ENCODE measurements at places on chromosomes 5 and 9.

- no peak for DNase-seq
Measured at GRCh38 chr5:146699138-146699537, 179.4 kb downstream of the PPP2R2B start.

- DNase-seq = peak; percentile 12
Measured at GRCh38 chr9:33196736-33197135, 29.6 kb upstream of the B4GALT1 start.

GRCh38 chr9:89319015-89319905 is 960 bp downstream of the SECISBP2 start:
- peak; percentile 53 for DNase-seq

- DNase-seq = no peak
Measured at GRCh38 chr9:114261987-114262386, 60.9 kb upstream of the ORM1 start.

GRCh38 chr5:148963664-148964063 is 99.2 kb downstream of the SH3TC2 start:
- DNase-seq = peak; percentile 18

GRCh38 chr5:54785729-54786591 is 199.4 kb downstream of the ESM1 start:
- DNase-seq = peak; percentile 39

GRCh38 chr5:15702102-15702501 is 202.1 kb downstream of the FBXL7 start:
- peak; percentile 47 for DNase-seq

- peak; percentile 89 for DNase-seq
Measured at GRCh38 chr5:119382169-119382568, 26.4 kb downstream of the TNFAIP8 start.

DNA sequence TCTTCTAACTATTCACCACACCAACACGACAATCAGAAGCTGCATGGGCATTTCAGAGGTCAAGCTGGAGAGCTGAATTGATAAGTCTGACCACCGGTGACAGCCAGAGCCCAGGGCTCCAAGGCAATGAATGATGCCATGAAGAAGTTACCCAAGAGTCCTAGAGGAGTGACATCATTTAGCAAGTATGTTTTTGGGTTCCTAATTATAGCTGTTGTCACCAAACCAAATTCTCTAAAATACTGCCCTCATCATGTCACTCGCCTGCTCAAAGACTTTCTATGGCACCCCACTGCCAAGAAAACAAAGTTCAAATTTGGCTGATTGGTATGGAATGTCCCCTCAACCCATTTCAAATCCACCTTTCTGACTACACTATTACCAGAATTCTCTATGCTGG is 235.1 kb downstream of the SPOCK1 start:
- no peak for DNase-seq

- DNase-seq = no peak
Measured at GRCh38 chr9:109990541-109990940, 210.5 kb downstream of the PALM2AKAP2 start.

DNA sequence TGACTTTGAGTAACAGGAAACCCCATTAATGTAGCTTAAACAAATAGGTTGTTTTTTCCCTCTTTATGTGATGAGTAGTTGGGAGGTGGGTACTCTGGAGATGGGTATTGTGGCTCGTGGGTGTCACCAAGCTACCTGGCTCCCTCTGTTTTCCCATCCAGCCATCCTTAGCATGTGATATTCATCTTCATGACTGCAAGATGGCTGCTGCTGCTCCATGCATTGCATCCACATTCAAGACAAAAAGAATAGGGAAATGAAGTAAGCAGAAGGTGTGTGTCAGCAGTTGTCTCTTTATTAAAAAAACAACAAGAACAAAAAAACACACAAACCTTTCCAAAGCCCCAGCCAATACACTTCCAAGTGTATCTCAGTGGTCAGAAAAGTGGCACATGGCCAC is 6.5 kb upstream of the ARHGAP26 start:
- DNase-seq = no peak

GRCh38 chr5:80217667-80218066 is 38.2 kb downstream of the SERINC5 start:
- no peak for DNase-seq

DNA sequence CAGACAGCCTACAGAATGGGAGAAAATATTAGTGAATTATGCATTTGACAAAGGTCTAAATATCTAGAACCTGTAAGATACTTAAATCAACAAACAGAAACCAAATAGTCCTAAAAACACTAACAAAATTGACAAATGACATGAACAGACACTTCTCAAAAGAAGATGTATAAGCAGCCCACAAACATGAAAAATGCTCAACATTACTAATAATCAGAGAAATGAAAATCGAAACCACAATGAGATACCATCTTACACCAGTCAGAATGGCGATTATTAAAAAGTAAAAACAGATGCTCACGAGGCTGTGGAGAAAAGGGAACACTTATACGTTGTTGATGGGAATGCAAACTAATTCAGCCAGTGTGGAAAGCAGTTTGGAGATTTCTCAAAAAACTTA is 1186.8 kb downstream of the DTWD2 start:
- DNase-seq = no peak

- peak; percentile 99 for DNase-seq
Measured at GRCh38 chr9:129225815-129226214, 47.8 kb upstream of the IER5L start.

GRCh38 chr5:170087168-170087817 is 18.4 kb upstream of the FOXI1 start:
- no peak for DNase-seq

DNA sequence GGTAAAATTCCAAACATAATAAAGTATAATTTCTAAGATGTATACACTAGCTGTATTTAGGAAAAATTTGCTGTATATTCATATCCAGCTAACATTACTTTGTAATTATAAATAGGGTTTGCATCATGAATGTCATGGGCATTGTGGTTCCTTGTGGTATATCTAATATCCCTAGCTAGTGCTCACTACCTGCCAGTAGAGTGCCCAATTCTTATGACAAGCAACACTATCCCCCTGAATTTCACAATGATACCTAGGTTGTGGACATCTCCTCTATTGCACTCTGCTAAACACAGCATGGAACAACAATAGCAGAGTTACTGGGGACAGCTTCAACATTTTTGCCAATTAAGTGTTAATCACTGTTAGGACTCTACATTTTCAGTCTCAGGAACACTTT is 1656.5 kb downstream of the EFNA5 start:
- DNase-seq = no peak

DNA sequence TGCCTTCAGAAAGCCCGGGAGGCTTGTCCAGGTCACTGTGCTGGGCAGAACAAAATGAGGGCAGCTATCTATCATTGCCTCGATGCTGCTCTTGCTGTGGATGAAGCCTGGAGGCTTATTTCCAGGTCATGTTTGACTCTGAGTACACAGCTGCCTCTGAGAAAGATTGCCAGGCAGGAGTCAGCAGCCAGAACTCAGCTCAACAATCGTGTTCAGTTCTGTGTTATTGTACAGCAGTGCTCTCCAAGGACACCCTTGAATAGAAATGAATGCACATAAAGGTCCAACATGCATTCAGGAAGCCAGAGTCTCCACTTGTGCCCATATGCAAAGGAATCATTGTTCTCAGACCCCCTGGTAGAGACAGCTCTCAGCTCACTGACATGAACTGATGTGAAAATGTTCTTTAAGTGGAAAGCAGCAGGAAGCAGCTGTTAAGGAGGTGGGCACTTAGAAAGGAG is 61.7 kb upstream of the ZFR start:
- DNase-seq = no peak

GRCh38 chr5:35182910-35183535 is 47.3 kb downstream of the PRLR start:
- peak; percentile 74 for DNase-seq

- DNase-seq = no peak
Measured at GRCh38 chr5:179278119-179278518, 67.1 kb downstream of the ADAMTS2 start.

DNA sequence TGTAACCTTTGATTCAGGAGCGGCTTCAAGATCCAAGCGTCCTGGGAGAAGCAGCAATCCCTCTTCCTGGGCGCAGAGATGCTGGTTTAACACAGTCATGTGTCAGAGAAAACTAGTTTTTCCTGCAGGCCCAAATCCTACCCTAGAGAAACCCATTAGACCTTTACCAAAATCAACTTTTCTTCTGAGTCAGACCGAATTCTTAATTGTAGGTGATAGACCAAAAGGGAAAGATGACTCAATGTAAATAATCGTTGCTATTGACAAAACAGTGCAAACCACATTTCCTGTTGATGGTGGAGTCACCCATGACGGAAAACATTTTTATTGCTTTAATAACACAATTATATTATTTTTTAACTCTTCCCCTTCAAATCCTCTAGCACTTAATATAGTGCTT is 40.1 kb downstream of the SLC1A1 start:
- peak; percentile 66 for DNase-seq

- no peak for DNase-seq
Measured at GRCh38 chr5:67102708-67103107, 93.9 kb downstream of the CD180 start.

DNA sequence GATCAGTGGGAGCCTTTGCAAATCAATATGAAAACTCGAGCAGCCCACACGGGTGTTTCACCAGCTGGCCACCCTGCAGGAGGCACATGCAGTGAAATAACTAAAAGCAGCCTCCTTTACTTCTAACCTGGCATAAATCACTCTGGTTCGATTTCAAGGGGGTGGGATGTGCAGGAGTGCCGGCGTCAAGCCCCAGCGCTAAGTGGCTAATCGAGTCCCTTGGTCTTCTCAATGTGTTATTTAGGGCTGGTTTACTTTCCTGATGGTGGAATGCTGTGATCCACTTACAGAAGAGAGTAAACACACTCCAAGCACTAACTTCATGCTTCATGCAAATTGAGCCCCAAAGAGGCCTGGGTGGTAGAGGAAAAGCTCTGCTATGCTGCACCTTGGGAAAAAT is 109.4 kb downstream of the TMEM174 start:
- DNase-seq = no peak

GRCh38 chr9:21996438-21996837 is 1.8 kb downstream of the CDKN2B-AS1 start:
- DNase-seq = no peak

DNA sequence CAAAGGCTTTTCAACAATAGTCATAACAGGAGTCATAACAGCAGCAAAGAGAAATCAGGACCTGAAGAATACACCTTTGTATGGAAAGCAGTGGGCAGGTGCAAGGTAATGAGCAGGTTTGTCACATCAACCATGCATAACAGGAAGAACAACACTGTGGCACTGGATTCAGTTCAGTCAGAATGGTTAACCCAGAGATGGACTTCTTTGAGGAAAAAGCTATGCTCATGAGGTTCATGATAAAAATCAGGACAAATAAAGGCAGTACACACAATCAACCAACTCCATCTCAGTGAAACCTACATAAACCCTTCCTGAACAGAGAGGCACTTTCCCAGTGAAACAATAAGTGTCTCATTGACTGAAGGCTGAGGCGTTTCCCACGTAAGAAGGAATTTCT is 27.0 kb downstream of the ABITRAM start:
- DNase-seq = no peak

DNA sequence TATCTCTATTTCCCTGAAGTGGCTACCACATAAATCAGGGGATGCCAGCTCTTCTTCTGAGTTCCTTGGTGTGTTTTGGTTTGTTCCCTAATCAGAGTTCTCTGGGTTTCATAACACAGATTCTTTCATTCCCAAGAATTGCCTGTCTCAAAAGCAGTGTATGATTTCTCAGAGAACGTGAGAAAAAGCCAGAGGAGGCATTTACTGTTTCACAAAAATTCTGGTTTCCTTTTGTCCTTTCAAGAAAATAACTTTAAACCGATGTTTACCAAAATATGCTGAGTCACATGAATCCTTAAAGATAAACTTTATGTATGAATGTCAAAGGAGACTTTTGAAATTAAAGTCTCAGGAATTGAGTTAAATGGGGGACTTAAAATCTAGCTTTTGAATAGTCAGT is 314.3 kb downstream of the EBF1 start:
- DNase-seq = peak; percentile 69

DNA sequence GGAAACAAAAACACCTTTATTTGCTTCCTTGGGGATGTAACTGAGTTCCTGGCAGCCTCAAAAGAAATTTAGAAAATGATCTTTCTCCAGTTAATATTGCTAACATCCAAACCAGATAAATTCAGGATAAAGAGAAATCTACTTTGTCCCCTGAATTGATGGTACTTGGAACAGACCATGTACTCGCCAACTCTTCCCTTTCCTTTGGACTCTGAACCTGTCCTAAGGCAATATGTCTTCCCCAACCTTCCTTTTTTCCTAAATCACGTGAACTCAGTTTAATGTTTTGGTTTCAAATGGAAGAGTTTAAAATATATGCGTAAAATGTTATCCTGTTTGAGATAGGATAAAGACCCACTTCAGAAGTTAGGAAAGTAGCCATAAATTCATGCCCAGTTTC is 28.0 kb downstream of the ACO1 start:
- no peak for DNase-seq

GRCh38 chr9:104905931-104906330 is 22.0 kb downstream of the ABCA1 start:
- DNase-seq = peak; percentile 46

DNA sequence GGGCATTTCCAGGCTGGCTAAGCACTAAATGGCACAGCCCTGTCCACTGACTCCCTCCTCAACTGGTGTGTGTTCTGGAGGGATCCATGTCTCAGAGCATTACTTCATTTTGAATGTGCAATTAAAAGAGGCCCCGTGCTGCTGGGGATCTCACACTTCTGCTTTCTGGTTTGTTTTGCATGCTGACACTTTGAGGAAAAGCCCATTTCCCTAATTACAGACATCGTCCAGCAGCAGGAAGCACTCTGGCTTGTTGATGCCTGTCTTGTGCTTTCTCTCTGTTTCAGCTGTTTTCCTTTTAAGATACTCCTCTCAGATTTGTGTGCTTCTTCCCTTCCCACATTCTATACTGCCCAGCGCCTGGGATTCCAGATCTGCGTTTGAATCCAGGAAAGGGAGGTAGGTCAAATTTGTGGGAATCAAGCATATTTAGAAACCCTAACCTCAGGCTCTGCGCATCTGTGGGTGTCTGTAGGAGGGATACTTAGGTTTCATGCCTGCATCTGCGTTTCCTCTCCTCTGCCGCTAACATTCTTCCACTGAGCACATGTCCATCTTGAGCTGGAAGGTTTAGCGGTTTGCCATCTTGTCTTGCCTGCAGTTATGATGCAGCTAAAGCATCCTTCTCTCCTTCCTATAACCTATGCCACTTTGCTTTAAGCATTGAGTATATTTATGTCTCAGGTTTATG is 25.7 kb downstream of the SYK start:
- no peak for DNase-seq

DNA sequence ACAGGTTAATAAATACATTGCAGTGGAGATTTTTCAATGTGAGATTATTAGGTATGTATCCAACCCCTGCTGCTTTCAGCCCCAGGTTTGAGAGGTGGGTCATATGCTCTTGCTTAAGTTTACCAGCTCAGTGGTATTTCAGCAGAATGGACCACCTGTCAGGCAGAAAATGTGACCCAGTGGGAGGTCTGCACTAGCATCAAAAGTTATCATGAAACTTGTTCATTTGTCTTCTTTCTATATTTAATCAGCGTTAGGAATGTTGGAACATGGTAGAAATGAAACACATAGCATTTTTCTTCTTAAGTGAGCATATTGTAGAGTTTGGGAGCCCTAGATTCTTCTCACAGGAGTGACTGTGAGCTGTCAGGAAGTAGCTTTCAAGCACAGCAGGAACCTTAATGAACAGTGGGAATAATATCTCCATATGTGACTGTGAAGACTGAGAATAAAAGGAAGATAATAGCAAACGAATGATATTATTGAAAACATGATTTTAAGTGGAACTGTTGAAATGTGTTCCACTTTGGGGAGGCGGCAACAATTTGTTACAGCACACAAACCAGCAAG is 596.9 kb upstream of the CDH6 start:
- DNase-seq = no peak

- DNase-seq = no peak
Measured at GRCh38 chr9:12463641-12464040, 229.5 kb upstream of the TYRP1 start.

GRCh38 chr5:171705830-171706468 is 79.7 kb upstream of the SMIM23 start:
- no peak for DNase-seq
